ENCODE measurements at places on chromosomes 12 and 14. TPM values are rescaled to one million over a fixed set of nuclear protein-coding genes. Genes with fewer than 3 reads are reported as not detected.

Gene ADAMTS20
- not detected for total RNA-seq

Gene TAS2R7
- not detected for total RNA-seq

Gene PROX2
- total RNA-seq: not detected

Gene SLC5A8
- not detected for total RNA-seq

Gene GPRC5A
- total RNA-seq: 6.0 TPM

Gene TAS2R8
- not detected for total RNA-seq

Gene ALG10
- total RNA-seq: 6.4 TPM

Gene POTEG
- total RNA-seq: not detected

Gene TAS2R19
- total RNA-seq: 6.8 TPM

Gene PRH2
- not detected for total RNA-seq

Gene GPX2
- total RNA-seq: 22.0 TPM

Gene DTX3
- 8.8 TPM for total RNA-seq

Gene CD4
- total RNA-seq: 1.8 TPM

Gene MYF6
- total RNA-seq: not detected

Gene GLIPR1L2
- 1.2 TPM for total RNA-seq

Gene SLC38A6
- total RNA-seq: 46.5 TPM

Gene ESPL1
- total RNA-seq: 0.67 TPM

Gene DAO
- total RNA-seq: not detected

Gene MYO1A
- not detected for total RNA-seq

Gene CBLN3
- total RNA-seq: 1.3 TPM

Gene PLBD1
- total RNA-seq: not detected

Gene KRT73
- not detected for total RNA-seq

Gene ZNF26
- total RNA-seq: 22.0 TPM

Gene HSPA2
- total RNA-seq: 0.59 TPM

Gene RPS29
- total RNA-seq: 1,150 TPM

Gene FAM90A1
- not detected for total RNA-seq

Gene KRT75
- total RNA-seq: 3.2 TPM

Gene ERBB3
- 3.6 TPM for total RNA-seq

Gene BCL2L14
- total RNA-seq: not detected

Gene TDRD9
- 7.1 TPM for total RNA-seq

Gene PIANP
- total RNA-seq: not detected

Gene SPX
- 0.50 TPM for total RNA-seq

Gene OR6C68
- not detected for total RNA-seq

Gene PSMA3
- total RNA-seq: 69.8 TPM

Gene MMP17
- total RNA-seq: 0.50 TPM

Gene SSTR1
- under 0.01 TPM for total RNA-seq

Gene LRRIQ1
- total RNA-seq: 0.99 TPM

Gene SMIM41
- not detected for total RNA-seq

Gene GPR137C
- total RNA-seq: 0.17 TPM

Gene ASCL1
- not detected for total RNA-seq

Gene MEG3
- total RNA-seq: 75.5 TPM

Gene KIF5A
- 1.3 TPM for total RNA-seq

Gene PRIMA1
- 0.31 TPM for total RNA-seq

Gene DLGAP5
- total RNA-seq: 7.8 TPM

Gene AVPR1A
- not detected for total RNA-seq

Gene PRB2
- not detected for total RNA-seq

Gene RDH12
- not detected for total RNA-seq

Gene STAC3
- 0.50 TPM for total RNA-seq

Gene SCFD1
- total RNA-seq: 72.1 TPM

Gene CARMIL3
- total RNA-seq: 0.17 TPM

Gene KLRK1
- not detected for total RNA-seq

Gene ERC1
- total RNA-seq: 41.0 TPM

Gene CLEC2A
- total RNA-seq: not detected

Gene C12orf56
- total RNA-seq: not detected

All from mammary epithelial cell (primary cell).